Amniotic stem cell (primary cell): ENCODE measurements at places on chromosomes 4 and X.

- no peak for DNase-seq
Measured at GRCh38 chr4:44806071-44806470, 79.7 kb upstream of the GNPDA2 start.

GRCh38 chr4:109294006-109294405 lies 8.5 kb downstream of the COL25A1 start:
- DNase-seq: no peak

DNA sequence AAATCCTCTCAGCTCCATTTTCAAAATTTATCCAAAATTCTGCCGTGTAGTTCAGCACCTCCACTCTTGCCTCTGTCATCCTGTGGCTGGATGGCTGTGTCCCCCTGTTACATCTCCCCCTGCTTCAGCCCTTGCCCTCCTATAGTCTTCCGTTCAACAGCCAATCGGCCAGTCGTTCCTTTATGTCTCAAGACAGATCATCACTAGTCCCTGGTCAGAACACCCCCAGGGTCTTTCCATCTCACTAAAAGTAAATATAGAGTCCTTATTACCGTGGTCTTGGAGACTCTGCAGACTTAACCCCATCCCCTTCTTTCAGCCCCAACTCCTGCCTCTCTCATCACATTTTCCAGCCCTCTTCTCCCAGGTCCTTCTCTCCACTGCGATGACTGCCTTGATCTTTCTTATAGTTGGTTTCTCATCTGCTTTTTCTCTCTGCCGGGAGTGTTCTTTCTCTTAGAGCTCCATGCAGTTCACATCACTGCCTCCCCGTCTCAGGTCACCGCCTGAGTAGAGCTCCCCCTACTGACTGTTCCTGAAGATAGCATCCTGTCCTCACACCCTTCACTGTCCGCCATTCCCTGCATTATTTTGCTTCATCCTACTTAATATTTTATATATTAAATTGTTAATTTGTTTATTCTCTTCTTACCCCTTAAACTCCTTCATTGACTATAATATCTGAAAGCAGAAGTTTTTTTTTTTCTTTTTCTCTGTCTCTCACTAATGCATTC lies 736.9 kb upstream of the MAGEB2 start:
- no peak for DNase-seq

- DNase-seq: no peak
Measured at GRCh38 chr4:147524601-147525000, 43.7 kb downstream of the EDNRA start.

DNA sequence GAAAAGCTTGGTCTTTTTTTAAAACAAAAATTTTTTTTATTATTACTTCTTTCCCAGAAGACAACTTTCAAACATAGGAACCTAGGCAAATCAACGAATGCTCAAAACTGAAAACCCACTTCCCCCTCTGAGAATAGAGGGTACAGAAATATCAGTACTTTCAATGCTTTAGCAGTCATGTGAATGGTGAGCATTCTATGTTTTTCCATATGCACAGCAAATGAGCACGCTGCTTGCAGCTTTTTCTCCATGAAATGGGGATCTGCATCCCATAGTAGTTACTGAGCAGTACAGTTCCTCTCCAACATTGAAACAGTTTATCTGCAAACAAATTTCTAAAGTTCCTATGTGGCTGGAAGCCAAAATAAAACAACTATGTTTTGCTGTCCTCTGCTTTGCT lies 108.4 kb upstream of the BMP2K start:
- no peak for DNase-seq

DNA sequence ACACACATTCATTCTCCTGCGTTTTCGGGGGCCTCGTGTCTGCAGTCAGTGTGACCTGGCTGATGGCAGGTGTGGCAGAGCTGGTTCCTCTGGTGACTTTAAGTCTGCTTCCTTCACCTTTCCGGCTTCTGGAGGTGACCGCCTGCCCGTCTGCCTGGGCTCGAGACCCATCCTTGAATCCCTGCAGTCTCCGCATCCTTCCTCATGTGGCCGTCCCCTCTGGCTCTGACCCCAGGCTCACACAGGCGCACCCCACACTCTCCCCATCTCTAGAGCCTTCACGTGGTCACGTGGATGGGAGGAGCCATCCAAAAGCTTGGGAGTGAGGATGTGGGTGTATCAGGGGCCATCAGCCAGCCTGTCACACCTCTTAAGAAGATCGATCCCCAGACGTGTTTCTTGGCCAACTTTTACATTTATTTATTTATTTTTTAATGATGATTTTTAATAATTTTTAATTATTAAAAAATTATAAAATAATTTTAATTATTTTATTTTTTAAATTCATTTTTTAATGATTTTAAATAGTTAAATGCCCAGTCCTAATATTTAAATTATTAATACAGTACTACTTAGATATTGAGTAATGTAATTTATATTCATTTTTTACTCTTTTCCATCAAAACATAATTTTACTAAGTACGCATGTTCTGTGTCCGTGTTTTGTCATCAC lies 20.9 kb downstream of the RGS12 start:
- no peak for DNase-seq

DNA sequence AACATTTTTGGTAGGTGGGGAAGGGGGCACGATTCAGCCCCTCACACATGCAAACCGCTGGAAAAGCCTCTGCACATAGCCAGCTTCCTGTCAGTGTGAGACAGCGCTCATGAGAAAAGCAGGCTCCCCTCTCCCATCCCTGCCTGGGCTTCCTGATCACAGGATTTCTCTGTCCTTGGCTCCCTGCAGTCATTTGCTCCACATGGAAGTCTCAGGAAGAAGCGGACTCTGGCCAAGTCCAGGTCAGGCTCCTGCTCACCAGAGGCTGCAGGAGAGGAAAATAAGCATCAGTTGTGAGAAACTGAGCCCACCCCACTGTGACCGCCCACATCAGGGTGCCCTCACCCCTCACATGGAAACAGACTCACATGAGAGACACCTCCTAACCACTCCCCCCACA lies 664.3 kb upstream of the TENM3 start:
- no peak for DNase-seq

DNA sequence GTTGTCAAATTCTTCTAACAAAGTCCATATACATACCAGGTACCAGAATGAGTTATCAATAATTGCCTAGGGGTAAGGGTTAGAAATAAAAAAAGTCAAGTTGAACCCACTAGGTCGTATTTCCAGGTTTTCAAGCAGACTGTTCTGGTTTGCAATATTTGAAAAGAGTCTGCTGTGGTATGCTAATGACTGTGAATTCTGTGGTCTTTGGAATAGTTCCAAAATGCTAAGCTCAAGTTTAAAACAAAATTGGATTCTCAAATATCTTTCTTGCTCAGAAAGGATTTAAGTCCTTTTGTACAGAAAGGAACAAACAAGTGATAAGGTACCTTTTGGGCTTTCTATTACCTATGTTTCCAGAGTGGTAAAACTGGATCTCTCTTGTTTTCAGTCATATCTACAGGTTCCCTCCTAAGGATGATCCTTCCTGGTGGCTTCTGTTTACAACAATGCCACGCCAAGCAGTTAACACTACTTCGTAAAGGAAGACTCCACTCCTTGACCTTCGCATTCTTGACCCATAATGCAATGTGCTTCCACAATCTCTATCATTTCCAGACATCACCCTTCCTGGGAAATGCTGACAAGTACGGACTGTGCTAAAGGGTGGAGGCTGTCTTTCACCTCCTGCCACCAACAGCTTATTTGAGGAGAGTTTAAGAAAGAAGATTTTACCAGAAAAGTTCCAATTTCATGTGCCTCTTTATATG lies 531.7 kb upstream of the FTHL17 start:
- no peak for DNase-seq

GRCh38 chrX:132742246-132742645 lies 216.2 kb downstream of the HS6ST2 start:
- no peak for DNase-seq

DNA sequence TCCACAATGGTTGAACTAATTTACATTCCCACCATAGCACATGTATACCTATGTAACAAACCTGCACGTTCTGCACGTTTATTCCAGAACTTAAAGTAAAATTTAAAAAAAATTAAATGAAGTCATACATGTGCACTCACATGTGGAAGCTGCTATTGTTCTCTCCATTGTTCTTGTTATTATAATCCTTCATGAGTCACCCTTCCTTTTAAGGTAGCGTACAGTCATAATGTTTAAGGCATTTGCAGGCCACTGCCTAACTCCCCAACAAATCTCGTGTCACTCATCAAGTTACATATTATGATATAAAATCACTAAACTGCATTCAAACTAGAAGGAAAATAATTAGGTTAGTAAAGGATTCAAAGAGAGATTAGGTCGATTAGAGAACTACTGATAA lies 63.6 kb downstream of the SLC7A11 start:
- DNase-seq: no peak

GRCh38 chr4:138222046-138222445 lies 20.1 kb downstream of the SLC7A11 start:
- DNase-seq: peak; percentile 76

- DNase-seq: no peak
Measured at GRCh38 chr4:73776321-73776729, 36.0 kb downstream of the CXCL8 start.

DNA sequence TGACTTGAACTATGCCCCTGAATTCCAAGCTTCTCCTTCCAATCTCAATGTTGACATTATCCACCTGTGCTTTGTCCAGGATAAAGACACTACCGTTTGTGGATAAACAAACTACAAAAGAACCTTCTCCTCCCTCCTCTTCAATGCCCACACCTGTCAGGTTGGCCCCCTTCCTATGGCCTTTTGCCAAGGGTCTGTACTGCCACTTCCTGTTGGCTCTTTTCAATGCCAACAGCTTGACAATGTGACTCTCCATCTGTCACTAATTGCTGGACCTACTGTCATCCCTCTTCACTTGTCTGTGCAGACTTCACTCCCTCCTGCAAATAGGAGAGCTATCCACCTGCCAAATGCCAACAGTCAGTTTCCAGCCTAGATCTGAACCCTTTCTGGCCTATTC lies 35.8 kb upstream of the MID1 start:
- DNase-seq: no peak

- DNase-seq: peak; percentile 43
Measured at GRCh38 chr4:186144946-186145569, 40.6 kb downstream of the FAM149A start.

DNA sequence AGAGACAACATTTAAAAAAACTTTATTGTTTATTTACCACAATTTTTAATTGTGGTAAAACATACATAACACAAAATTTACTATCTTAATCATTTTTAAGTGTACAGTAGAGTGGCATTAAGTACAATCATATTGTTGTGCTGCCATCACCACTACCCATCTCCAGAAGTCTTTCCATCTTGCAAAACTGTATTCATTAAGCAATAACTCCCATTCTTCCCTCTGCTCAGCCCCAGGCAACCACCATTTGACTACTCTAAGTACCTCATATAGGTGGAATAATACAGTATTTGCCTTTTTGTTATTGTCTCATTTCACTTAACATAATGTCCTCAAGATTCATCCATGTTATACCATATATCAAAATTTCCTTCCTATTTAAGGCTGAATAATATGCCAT lies 12.8 kb upstream of the FAM47E start:
- no peak for DNase-seq

GRCh38 chr4:107682306-107682705 lies 37.7 kb downstream of the PAPSS1 start:
- DNase-seq: no peak

DNA sequence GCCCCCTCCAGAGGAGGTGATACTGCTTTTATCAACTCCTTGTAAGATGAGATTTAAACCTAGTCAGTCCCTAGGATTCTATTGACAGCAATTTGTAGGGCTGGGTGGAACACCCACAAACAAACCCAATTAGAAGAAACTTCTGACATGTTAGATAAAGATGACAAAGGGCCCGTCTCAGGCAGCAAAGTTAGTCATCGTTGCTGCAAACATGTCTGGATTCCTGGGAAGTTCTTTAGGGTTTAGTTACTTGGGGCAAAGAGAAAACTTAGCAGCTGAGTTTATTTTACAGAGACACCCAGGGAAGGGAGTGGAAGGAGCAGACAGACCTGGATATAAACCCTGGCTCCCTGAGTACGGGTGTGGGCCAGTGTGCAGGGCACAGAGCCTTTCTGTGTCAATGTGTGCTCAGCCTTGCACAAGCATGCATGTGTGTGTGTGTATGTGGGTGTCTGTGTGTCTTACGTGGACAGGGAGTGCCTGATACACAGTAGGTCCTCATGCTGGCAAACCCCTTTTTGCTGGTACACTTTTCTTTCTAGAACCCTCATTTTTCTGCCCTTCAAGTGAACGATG lies 130.0 kb upstream of the STX18 start:
- no peak for DNase-seq

- no peak for DNase-seq
Measured at GRCh38 chrX:53294024-53294648, 12.8 kb upstream of the IQSEC2 start.

- no peak for DNase-seq
Measured at GRCh38 chr4:176752191-176752749, 40.5 kb downstream of the VEGFC start.

DNA sequence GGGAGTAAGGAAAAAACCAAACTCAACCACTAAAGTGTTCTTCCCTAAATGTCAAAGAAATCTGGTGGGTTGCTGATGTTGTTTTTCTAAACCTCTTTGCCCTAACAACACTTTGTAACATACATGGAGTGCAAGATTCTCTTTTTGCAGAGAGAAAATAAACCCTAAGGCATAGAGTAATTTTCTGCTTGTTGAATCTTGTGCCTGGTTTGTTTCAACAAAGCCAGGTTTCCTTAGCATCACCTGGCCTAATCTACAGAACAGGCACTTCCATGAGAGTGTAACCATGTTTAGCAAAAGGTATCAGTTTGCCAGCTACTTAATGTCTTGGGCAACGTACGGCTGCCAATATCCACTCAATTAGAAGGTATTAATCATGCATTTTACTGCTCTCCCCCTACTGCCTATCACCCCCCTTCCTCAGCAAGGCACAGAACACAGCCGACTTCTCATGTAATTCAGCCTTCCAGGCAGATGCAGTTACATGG lies 219.2 kb downstream of the MAML3 start:
- DNase-seq: no peak

GRCh38 chrX:54817220-54817820 lies 9.8 kb downstream of the MAGED2 start:
- DNase-seq: no peak

- DNase-seq: no peak
Measured at GRCh38 chr4:127416115-127416514, 216.6 kb upstream of the INTU start.

- peak; percentile 53 for DNase-seq
Measured at GRCh38 chr4:53576676-53577372, 14.5 kb downstream of the LNX1 start.

DNA sequence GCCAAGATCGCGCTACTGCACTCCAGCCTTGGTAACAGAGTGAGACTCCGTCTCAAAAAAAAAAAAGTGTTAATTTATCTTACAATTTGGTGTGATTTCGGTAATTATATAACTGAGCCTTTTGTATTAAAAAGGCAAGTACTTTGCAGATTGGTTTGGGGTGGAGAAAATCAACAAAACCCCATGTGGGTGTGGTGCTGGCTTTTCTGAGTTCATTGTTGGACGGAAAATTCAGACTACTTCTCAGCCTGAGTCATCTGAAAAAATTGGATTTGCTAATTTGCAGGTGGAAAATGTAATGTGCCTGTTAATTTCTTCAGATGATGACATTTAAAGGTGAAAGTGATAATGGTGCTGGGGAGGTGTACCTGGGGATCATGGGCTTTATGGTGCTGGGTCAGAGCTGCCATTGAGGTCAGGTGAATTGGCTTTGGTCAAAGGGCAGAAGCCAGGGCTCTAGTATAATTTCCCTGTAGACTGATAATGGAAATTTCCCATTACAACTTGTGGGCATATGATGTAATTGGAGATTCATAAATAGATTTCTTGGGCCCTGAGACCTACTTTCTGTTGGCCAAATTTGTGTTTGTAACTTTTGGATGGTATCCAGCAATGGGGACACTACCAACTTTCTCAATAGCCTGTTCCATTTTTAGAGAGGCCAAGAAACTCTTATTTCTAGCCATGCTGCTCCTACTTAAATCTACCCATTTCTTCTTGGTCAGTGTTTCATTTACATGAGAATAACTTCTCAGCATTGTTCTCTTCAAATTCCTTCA lies 74.3 kb upstream of the TEX13D start:
- no peak for DNase-seq
